Astrocyte (in vitro differentiated cells and primary cell): ENCODE measurements at places on chromosomes 1 and 21.

- peak; percentile 3 for DNase-seq
These were observed 211.1 kb downstream of the LRRC40 start for GRCh38 chr1:69994241-69994640.

GRCh38 chr21:33687634-33688033 is 45.3 kb downstream of the ITSN1 start:
- DNase-seq = no peak

DNA sequence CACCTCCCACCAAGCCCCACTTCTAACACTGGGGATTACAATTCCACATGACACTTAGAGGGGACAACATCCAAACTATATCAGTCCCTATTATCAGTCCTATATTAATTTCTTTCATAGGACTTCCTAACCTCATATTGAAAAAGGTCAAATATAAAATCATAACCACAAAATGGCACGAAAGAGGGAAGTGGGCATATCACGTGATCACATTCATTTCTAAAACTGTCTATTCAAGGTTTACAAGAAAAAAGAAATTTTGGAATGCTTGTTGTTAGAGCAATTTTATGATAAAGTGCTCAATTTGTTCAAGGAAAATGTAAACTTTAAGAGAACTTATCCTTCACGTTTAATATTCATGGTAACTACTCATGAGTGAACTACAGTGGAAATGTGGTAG is 13.2 kb upstream of the CDC7 start:
- DNase-seq = no peak

DNA sequence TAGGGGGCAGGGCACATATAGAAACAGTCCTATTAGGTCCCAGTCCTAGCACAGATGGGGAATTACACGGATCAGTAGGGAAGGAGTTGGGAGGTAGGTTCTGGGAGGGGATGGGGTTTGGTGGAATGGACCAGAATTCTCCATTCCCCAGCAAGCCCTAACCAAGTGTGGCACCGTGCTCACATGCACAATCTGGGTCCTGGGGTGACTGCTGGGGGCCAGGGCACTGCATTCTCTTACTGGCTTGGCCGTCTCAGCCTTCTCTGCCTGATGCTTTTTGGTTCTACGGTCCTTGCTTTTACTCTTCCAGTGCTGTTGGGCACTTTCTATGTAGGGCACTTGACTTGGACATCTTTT is 53.9 kb downstream of the NENF start:
- DNase-seq = no peak

DNA sequence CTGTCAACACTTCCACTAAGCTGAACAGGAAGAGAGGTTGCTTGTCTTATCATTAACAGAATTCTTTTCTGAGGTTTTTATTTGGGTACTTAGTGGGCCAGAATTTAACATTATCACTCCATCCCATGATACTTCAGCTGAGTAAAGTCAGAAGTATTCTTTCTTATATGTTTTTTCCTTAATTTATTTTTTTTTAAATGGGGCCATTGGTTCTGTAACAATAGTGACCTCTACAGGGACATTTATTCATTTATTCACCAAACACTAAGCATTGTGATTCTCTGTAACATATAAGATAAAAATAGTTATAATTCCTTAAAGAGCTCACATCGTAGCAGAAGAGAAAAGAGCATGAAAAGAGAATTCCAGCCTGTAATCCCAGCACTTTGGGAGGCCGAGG is 9.8 kb downstream of the GREM2 start:
- peak; percentile 38 for DNase-seq

DNA sequence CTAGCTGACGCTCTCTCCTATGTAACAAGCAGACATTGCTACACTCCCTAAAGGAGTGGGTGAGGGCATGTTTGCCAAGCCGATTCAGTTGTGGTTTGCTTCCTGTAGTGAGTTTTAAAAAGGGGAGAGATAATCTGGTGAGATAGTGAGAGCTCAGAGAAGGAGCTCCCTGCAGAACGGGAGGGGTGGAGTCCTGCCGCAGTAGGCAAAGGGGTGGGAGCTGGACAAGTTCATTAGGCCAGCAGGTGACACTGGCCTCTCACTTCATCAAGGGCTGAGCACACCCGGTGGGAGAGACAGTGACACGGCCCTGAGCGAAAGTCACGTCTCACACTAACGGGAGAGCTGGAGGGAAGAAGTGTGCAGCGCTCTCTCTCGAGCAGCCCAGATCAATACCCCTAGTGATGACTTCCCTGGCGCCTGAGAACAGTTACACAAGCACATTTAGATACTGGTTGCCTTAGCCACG is 144.0 kb upstream of the CD34 start:
- no peak for DNase-seq

DNA sequence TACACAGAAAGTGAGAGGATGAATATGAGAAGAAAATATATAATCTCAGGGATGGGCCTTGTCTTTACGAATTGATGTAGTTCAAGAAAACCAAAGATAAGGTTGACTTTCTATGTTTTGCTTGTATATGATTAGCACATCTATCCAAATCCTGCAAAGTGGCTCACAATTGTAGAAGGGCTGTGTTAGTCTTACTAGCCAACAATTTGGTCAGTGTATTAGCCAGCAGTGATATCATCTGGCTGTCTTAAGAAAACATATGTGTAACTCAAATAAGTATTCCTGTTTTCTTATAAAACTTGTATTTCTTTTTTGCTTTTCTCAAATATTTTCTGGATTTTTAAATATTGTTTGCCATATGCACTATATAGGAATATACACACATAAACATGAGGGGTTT is 5.5 kb downstream of the SDCCAG8 start:
- peak; percentile 80 for DNase-seq
